Epithelial cell of prostate (primary cell): ENCODE measurements at places on chromosomes 3 and 15.

GRCh38 chr15:43826508-43827341, at the start of gene WDR76:
Gene WDR76 (plus strand): TSS chr15:43827002. CDS start chr15:43827033, 31 bp downstream.
- DNase-seq = no peak

- DNase-seq = no peak
Measured at GRCh38 chr3:42175386-42176240, 84.5 kb downstream of the TRAK1 start.

DNA sequence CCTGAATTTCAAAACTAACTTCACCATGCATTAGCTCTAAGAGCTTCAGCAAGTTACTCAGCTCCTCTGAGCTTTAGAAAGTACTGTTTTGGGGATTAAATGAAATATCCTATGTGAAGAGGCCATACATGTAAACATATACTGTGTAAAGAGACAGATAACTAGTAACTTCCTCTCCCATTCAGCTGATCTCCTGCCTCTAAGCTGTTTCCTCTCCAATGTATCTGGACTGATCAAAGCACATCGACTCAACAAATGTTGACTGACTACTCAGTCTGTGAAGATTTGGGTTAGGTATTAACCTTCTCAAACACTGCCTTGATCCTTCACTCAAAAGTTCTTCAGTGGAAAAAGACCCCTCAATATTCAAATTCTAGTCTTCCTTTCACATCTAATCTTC, 82.0 kb downstream of the BOC start:
- no peak for DNase-seq

- no peak for DNase-seq
Measured at GRCh38 chr3:189981668-189982067, 139.0 kb downstream of the P3H2 start.

- DNase-seq = no peak
Measured at GRCh38 chr15:53869806-53870073, 108.5 kb upstream of the UNC13C start.

GRCh38 chr3:120432150-120432860, 18.5 kb downstream of the FSTL1 start:
- no peak for DNase-seq

- peak; percentile 16 for DNase-seq
Measured at GRCh38 chr3:99172736-99173657, 271.5 kb upstream of the DCBLD2 start.

- DNase-seq = no peak
Measured at GRCh38 chr3:116233711-116234357, 211.5 kb downstream of the LSAMP start.

DNA sequence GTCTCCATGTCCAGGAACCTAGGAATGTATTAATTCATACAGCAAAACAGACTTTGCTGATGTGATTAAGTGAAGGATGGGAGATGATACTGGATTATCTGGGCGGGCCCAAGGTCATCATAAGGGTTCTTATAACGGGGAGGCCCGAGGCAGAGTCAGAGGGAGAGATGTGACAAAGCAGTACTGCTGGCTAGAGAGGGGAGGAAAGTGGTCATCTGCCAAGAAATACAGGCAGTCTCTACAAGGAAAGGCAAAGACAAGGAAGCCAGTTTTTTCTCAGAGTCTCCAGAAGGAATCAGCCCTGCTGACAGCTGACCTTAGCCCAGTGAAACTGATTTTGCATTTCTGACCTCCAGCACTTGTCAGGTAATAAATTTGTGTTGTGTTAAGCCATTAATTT, 66.2 kb upstream of the CORO2B start:
- no peak for DNase-seq

- no peak for DNase-seq
Measured at GRCh38 chr3:5264093-5264600, 76.6 kb downstream of the EDEM1 start.

DNA sequence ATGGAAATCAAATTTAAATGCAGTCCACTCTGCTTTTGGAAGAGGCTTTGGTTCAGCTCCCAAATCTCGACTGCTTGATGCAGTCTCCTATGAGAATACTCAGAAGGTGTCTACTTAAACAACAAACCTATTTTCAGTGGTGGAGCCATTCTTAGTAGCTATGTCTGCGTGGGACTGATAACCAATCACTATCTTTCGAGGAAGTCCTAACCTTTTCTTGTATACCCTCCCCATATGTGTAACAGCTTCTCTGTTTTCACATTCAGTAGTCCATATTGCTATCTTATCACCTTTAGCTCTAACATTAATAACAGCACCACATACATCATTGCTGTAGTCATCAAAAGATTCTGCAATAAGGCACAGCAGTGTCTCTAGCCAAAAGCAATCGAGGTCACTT, 333.0 kb upstream of the ATP11B start:
- no peak for DNase-seq

DNA sequence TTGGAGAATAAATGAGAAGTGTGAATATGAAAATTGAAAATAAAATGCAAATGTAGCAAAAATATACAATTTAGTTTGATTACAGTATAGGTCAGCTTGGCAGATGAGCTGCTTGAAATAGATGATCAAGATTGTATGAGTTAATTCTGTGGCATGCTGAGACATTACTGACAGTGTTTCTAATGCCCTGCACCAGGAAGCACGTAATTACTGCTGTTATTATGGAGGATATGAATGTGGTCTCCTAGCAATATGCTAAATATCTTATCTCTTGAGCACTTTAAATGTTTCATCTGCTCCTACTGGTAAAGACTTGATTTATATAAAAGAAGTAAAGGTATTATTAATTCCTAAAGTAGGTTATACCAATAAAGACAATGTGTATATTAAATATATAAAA, 1015.5 kb downstream of the PLOD2 start:
- DNase-seq = no peak

- DNase-seq = no peak
Measured at GRCh38 chr15:101438482-101439284, 50.8 kb downstream of the PCSK6 start.

DNA sequence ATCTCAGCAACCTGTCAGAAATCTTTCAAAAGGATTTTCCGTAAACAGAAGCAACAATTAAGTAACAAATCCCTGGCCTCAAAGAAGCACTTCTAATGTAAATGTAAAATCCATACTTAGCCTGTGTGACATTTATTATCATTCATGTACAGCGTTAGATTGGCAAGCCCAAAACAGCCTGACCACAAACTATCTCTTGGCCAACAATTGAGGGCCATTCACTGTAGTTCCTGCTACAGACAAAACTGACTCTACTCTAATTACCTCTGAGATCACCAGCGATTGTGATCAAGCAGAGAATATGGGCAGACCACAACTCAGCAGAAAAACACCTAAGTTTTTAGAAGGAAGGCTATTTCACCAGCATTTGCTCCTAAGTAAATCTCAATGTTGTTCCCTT, 9.2 kb downstream of the SHQ1 start:
- DNase-seq = no peak

DNA sequence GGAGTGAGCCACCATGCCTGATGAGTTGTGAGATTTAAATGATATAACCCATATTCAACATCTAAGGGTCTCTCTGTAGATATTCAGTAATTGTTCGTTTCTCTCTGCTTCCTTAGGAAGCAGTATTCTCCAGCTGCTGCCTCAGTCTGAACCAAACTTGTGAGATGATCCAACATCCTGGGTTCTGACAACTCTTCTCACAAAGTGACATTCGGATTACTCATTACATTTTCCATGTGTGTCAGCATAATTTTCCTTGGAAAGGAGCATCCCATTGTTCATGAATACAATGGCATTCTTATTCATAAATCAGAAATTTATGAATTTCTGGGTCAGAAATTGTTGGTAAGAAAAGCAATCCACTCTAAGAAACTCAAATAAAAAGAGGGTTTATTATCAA, 15.0 kb upstream of the SEC22A start:
- no peak for DNase-seq

- no peak for DNase-seq
Measured at GRCh38 chr3:44962621-44963393, 13.2 kb downstream of the ZDHHC3 start.

DNA sequence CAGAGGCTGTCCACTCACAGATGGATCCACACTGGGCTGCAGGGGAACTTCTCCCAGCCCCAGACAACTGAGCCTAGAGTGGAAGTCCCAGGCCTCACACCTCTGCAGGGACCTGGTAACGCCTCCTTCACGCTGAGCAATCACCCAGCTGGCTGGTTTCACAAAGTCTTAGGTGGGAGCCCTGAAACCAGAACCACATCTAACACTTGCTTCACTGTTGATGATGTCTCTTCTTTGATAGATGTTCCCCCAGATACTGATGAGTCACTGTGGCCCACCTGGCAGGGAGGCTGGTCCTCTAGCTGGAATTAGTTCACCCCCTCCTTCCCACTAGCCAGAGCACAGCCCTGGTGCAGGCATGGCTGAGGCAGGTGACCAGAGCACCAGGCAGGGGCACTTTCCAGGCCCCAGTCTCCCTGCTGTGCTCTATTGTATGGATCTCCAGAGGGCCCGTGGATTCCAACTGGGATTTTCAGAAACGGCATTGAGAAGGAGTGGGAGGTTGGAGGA, 33.5 kb downstream of the MYL3 start:
- DNase-seq = no peak

DNA sequence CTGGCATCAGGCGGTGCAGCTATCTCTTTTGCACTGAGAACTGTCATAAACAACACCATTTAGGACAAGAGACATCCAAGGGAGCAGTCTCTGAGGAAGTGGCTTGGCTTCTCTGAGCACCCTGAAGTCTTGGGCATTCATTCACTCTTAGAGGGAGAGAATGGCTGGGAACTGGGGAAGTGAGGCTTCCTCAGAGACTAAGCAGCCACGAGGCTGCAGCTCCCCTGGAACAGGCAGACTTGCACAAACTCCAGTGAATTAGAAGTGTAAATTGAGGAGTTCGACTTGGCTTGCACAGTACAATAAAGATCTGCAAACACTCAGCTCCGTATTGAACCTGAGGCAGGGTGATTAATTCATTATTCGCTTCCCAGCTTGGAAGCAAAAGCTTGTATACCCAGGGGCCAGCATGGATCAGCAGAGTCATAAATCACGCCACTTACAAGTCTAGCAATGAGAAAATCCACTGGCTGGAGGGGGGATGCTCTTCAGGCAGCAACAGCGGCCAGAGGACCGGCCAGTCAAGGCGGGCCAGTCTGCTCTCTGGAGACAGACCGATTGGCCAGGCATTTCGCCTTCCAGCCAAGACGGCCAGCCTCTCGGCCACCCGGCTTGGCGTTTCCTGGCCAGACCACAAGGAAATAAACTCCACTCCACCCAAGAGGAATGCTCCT, 118.8 kb upstream of the ADPGK start:
- no peak for DNase-seq

GRCh38 chr3:120144267-120144666, 50.0 kb upstream of the GSK3B start:
- DNase-seq = peak; percentile 8

- no peak for DNase-seq
Measured at GRCh38 chr15:40685376-40685775, 9.6 kb upstream of the RAD51 start.

DNA sequence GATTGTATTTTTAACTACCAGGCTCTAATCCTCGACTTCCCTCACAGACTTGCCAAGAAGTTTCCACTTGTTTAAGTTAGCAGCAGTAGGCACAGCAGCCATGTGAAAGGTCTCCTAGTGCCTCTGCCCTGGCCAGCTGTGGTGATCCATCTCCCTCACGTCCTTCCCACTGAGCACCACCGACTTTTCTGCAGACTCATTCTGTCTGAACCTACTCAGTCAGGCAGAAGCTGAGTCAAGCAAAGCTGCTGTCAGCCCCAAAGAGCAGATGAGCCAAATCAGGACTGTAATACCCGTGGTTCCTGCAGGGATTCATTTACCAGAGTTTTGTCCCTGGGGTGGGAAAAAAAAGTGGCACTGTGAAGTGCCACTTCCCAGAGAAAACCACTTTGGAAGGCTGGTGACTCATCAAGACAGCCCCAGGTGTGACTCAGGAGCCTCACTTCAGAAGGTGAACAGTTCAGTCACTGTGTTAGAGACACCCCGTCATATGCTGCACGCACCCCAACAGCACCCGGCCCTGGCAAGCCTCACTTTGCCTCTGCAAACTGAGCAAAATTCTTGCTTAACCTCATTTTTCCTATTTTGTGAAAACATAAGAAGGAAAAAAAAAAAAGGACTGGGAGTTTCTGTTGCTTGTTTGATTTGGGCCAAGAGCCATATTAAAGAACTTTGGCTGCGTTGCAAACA, 76.0 kb downstream of the WWTR1 start:
- peak; percentile 79 for DNase-seq

GRCh38 chr15:60721707-60722106, 242.8 kb upstream of the ICE2 start:
- DNase-seq = no peak

- no peak for DNase-seq
Measured at GRCh38 chr3:159948429-159949144, 40.0 kb upstream of the IL12A start.

DNA sequence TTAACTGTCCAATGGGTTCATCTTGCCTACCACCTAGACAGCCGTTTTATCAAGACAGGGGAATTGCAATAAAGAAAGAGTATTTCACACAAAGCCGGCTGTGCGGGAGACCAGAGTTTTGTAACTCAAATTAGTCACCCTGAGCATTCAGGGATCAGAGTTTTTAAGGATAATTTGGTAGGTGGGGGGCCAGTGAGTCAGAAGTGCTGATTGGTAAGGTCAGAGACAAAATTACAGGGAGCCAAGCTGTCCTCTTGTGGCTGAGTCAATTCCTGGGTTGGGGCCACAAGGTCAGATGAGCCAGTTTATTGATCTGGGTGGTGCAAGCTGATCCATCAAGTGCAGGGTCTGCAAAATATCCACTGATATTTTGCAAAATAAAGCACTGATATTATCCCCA, 29.9 kb upstream of the GPD1L start:
- no peak for DNase-seq

GRCh38 chr3:157351981-157352380, 84.7 kb upstream of the PTX3 start:
- no peak for DNase-seq

DNA sequence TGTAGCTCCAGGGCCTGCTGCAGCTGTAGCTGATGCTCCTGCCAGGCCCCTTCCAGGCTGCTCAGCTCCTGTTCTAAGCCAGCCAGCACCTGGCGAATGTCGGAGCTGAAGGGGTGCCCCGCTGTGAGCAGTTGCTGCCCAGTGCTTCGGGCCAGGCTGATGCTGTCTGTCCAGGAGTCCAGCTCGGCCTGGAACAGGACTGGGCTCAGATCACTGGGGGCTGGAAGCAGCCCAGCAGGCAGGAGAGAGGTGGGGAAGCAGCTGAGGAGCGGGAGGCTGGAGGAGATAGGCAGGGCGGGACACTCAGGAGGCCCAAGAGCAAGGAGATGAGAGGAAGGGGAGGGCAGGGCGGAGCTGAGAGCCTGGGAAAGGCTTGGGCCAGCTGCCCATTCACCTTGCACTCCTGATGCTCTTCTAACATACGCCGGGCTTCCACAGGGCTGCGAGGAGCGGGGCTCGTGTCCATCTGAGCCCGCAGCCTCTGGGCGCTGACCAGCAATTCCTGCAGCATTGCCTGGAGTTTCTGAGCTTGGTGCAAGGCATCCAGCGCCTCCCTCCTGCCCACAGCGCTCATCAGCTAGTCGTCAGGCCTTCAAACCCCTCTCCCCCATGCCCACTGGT, 23.2 kb downstream of the PLA2G4B start:
- no peak for DNase-seq

- no peak for DNase-seq
Measured at GRCh38 chr3:43022121-43022520, 43.0 kb downstream of the GASK1A start.

- DNase-seq = no peak
Measured at GRCh38 chr3:149848688-149849087, 35.7 kb downstream of the RNF13 start.
